ENCODE measurements at places on chromosomes 1 and 21. TPM values are rescaled to one million over a fixed set of nuclear protein-coding genes. Genes with fewer than 3 reads are reported as not detected.

AK5 gene
- 17.0 TPM for total RNA-seq

FCN3 gene
- total RNA-seq, result not detected

VTCN1 gene
- not detected for total RNA-seq

FNDC5 gene
- total RNA-seq, result 0.58 TPM

SYT2 gene
- not detected for total RNA-seq

SPRR5 gene
- not detected for total RNA-seq

TMEM269 gene
- under 0.01 TPM for total RNA-seq

UBL4B gene
- not detected for total RNA-seq

Data from myometrial cell (primary cell).